ENCODE measurements at places on chromosomes 1 and 21.

- no peak for DNase-seq
Measured at GRCh38 chr1:40567825-40568224, 36.4 kb downstream of the ZNF684 start.

- DNase-seq = no peak
Measured at GRCh38 chr1:92838519-92838918, 6.7 kb downstream of the RPL5 start.

DNA sequence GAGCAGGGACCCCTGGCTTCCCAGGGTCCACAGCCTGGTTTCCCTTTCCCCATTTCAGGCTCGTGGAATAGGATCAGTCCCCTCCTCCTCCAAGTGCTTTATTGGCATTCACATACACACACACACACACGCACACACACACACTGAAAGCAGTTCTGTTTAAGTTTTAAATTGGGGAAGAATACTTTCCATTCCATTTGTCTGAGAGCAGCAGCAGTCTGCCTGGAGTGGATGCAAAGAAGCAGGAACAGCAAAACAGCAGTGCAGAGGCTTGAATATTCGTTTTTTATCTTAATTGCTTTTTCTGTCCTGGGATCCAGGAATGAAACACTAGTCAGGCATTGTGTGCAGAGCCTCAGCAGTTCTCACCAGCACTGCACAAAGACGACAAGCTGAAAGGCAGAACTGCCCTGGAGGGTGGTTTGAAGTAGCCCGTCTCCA is 7.1 kb downstream of the CYB561D1 start:
- DNase-seq = no peak

DNA sequence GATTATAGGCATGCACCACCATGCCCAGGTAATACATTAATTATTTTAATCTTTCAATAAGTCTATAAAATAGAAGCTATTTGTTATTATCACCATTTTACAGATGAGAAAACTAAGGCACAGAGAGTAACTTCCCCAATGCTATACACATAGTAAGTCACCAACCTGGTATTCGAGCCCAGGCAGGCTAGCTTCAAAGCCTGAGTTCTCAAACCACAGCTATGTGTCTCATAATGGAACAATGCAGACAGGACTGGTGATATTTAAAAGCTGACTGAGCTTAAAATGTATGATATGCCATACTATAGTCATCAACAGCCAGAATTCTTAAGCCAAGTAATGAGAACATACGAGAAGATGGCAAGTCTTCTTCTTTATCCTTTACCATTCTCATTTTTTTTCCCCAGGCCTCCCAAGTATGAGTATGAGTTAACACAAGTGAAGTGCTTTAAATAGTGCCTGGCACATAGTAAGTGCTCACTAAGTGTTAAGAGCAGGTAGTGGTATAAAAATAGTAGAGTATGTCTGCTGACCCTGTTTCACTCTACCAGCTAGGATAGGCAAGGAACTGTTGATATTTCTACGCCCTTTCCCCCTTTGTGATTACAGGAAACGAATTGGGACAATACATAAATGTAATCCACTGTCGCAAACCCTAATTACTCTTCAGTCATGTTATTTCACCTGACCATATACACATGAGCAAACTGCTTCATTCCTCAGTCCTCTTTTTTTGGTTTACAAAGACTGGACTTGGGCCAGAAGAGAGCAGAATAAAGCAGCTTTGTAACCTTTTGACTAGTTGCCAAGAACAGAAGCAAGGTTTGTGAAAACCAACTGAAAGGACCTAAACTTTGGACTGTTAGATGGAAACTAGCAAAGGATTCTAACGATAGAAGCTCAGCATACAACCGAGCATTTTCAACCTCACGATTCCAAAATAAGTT is 9.5 kb downstream of the EYA3 start:
- no peak for DNase-seq

- DNase-seq = peak; percentile 66
Measured at GRCh38 chr1:151251656-151252470, 2.7 kb upstream of the PSMD4 start.

GRCh38 chr1:160168016-160168415 is 16.6 kb downstream of the ATP1A4 start:
- DNase-seq = no peak

- no peak for DNase-seq
Measured at GRCh38 chr1:47196622-47197021, 6.8 kb upstream of the PDZK1IP1 start.

DNA sequence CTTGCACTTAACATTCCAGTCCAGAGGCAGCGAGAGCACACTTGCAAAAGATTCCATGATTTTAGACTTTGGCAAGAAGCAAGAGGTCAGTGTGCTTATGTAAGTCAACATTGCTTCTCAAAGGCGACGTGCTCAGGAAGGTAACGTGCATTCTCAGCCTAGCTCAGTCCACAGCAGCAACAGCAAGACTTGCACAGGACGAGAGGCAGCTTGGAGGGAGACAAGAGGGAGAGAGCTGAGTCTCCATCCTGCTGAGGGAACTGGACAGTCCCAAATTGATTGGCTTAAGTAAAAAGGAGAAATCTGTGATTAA is 56.5 kb downstream of the PTP4A2 start:
- DNase-seq = peak; percentile 57

GRCh38 chr21:42346441-42346840 is 4.4 kb downstream of the TFF2 start:
- DNase-seq = no peak

DNA sequence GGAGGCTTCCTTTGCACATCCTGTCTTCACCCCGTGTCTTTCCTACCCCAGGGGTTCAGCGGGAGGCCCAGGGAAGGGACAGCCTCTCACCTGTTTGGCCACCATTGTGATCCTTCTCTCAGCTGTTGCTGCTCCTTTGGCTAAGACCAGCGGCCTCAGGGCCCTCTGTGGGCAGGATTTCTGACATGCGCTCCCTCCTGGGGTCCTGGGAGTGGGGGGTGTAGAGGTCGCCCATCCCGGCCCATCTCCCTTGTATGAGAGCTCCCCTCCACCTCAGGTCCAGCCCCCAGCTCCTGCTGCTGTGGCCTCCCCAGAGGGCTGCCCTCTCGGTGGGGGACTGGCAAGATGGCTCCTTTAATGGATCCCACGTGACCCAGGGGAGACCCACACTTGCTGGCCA is 120.5 kb downstream of the PRDM2 start:
- no peak for DNase-seq

DNA sequence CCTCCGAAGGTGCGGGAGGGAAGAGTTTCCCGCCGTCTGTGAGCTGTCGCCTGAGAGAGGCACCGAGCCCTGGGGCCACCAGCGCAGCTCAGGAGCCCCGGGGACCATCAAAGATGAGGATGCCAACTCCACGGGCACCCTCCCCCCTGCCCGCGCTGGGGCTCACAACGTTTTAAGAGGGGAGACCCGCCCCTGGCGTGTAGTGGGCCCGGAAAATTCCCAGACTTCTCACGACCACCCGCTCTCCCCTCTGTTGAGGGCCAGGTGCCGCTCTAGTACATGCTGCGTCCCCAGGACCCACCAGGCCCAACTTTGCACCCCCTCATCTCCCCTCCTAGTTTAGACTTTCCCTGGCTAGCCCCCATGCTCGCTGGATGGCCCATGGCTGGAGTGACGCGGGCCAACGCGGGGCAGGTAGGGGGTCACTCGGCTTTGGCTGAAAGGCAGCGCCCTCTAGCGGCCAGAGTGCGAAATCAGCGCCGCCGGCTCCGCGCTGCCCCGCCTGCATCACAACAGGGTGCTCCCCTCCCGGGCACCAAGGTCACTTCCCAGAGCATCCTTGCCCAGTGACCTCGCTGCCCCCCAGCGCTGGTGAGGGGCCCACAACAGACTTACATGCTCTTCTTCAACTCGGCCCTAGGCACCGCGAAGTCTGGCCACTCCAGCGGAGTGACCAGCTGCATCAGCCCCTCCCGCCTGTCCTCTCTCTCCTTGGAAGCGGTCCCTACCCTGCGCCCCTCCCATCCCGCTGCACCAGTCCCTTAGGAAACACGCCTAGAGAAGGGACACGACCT is 1.8 kb downstream of the CD160 start:
- DNase-seq = peak; percentile 69

DNA sequence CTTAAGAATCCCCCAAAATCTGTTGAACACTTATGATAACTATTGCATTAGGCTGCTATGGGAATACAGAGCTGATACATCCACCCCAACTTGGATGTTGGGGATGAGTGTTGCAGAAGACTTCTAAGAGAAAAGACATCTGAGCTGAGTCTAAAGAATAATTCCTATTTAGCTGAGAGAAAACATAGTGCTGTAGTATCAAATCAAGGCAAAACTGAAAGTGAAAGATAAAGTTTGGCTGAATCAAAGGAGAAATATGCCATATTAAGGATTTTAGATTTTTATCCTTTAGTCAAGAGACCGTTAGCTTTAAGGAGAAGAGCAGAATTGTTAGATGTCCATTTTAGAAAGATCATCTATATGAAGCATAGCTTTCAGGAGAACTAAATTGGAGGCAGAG is 726.9 kb upstream of the PTBP2 start:
- no peak for DNase-seq

GRCh38 chr1:198155253-198155652 is 1.5 kb upstream of the NEK7 start:
- no peak for DNase-seq

- DNase-seq = no peak
Measured at GRCh38 chr1:39269349-39269748, 64.9 kb downstream of the MACF1 start.

GRCh38 chr1:200262326-200262965 is 147.4 kb downstream of the ZNF281 start:
- no peak for DNase-seq

DNA sequence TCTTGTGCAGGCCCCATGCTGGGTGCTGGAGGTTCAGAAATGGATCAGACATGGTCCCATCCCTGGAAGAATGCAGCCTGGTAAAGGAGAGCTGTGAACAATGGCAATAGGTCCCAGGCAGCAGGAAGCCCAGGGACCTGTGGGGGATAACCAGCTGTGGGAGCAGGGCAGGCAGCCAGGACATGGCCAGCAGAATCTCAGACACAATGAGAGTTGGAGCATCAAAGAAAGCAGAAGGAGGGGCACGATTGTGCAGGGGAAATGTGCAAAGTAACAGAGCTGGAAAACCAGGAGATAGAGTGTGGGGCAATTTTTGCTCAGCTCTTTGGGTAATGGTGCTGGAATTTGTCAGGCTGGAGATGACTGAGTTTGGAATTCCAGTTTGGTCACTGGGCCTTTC is 44.3 kb downstream of the C8B start:
- DNase-seq = no peak

- no peak for DNase-seq
Measured at GRCh38 chr1:2098839-2099785, 48.9 kb downstream of the PRKCZ start.

DNA sequence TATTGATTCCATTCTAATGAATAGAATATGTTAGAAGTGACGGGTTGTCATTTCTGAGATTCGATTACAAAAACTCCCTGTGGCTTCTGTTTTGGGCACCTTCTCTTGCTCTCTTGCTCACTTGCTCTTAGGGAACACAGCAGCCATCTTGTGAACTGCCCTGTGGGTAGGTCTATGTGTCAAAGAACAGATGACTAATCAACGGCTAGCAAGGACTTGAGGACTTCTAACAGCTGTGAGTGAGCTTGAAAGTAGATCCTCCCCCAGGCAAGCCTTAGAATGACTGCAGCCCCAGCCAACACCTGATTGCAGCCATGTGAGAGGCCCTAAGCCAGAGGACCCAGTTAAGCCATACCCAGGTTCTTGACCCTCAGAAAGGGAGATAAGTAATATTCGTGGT is 49.3 kb downstream of the AZIN2 start:
- no peak for DNase-seq

- DNase-seq = no peak
Measured at GRCh38 chr1:17963513-17963912, 144.1 kb upstream of the IGSF21 start.

- DNase-seq = no peak
Measured at GRCh38 chr1:170085091-170085490, 10.6 kb upstream of the KIFAP3 start.

DNA sequence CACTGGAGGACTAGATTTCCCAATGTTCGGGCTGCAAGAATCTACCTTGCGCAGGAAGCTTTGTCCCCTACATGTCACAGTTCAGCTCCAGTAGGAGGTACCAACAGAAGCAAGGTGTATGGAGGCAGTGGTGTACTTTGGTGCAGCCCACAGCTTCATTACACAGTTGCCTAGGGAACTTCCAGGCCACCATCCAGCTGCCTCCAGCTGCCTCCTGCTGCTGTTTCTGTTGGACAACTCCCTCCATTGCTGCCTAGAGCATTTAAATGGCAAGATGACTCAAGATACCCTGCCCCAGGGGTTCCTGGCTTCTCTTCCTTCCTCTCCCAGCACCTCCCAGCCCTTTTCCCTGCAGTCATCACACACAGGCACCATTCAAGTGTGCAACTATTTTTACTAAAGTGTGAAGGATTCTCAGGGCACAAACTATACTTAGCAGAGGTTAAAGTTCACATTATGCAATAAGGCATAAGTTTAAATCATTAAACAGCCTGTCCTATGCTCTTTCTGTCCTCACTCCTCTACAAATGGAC is 39.0 kb upstream of the ATP1A1 start:
- DNase-seq = peak; percentile 54

DNA sequence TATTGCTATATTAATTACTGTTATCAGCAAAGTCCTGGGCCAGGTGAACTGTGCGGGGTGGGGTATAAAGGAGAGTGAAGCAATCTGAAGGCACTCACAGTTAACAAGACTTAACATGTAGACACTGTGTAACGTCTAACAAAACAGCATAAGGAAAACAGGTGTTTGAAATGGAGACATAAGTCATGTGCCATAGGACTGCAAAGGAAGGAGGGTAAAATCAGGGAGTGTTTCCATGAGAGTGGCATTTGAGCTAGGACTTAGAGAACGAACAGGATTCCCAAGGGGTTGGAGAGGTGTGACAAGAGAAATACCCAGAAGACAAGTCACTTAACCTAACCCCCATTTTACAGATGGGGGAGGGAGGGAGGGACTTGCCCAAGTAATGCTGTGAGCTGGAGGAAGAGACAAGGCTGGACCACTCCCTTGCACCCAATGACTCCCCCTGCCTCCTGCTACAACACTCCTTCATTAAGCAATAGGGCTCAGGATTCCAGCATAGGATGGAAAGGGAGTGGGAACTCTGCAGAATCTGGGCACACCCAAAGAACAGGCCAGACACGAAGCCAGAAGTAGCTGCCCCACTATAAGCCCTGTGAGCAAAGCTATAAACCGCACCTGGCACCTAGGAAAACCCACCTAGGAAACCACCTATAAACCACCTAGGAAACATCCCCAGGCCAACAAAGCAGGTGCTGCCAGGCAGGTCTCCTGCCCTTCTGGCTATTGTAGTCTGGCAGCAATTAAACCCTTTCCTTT is 6.6 kb downstream of the PEF1 start:
- DNase-seq = no peak

GRCh38 chr1:2534687-2535441 is 4.8 kb upstream of the HES5 start:
- DNase-seq = no peak

- no peak for DNase-seq
Measured at GRCh38 chr1:184223216-184223615, 163.6 kb upstream of the C1orf21 start.

GRCh38 chr21:46203203-46203600 is 18.9 kb upstream of the SPATC1L start:
- DNase-seq = no peak

GRCh38 chr1:110380672-110381283 is 10.0 kb downstream of the SLC16A4 start:
- no peak for DNase-seq

- DNase-seq = no peak
Measured at GRCh38 chr1:198948895-198949659, 310.2 kb downstream of the PTPRC start.

Data from thyroid gland (tissue), 4 donors.